ENCODE measurements at places on chromosomes 1 and 21.
A peak's percentile ranks its signal among the peaks of the same experiment; 100 is the strongest.

- DNase-seq, result no peak
These were observed 67.3 kb downstream of the URB2 start for GRCh38 chr1:229693129-229693900.

GRCh38 chr1:214331180-214331579 is 50.2 kb downstream of the SMYD2 start:
- no peak for DNase-seq

DNA sequence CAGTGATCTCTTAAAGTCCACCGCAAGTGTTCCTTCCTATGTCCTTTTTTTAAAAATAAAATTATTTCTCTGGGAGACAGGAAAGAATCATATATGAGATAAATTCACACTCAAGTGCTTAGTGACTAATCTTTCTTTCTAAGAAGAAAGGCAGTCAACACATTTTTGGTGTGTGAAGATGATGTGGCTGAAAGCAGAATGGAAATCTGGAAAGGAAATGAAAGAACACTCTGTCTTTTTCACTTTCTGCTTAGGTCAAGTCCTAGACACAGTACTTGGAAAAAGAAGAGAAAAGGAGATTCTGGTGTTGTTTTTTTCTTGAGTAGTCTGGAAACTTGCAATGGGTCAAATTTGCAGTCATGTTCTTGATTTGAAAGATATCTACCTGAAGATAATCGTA is 45.5 kb upstream of the PRRX1 start:
- DNase-seq, result no peak

GRCh38 chr21:34969423-34970166 is 79.5 kb downstream of the RUNX1 start:
- DNase-seq, result no peak

DNA sequence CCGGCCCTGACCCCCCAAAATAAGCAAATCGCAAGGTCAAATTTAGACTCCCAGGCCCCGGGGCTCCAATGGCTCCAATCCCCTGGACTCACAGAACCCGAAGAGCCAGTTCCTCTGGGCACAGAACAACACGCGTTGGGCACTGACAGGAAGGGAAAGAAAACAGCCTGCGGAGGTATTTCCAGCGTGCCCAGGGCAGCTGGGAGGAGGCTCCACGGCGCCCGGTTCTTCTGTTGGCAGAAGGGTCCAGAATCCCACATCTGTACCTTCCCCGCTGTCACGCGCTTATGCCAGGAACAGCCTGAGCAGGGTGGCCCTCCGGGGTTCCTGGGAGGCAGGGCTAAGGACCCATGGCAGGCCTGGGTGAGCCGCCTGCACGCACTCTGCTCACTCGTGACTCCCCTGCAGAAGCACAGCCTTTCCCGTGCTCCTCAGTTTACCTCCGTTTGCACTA is 85.5 kb downstream of the RIPK4 start:
- DNase-seq, result no peak

GRCh38 chr1:204286831-204287421 is 72.8 kb downstream of the PLEKHA6 start:
- peak; percentile 5 for DNase-seq

DNA sequence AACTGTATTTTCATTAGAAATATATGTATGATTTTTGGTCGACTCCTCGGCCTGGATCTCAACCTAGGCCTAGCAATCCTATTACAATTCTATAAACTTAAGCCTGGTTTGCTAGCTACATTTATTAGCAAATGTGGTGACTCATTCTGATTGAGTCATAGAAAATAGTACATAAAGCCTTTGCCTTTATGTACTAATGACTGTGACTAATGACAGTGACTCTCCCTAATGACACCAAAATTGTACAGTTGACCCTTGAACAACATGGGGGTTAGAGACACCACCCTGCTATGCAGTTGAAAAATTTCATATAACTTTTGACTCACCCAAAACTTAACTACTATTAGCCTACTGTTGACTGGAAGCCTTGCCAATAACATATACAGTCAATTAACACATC is 78.9 kb downstream of the CLEC20A start:
- DNase-seq, result no peak

GRCh38 chr1:47184090-47184821 is 5.6 kb downstream of the PDZK1IP1 start:
- DNase-seq, result no peak

GRCh38 chr1:145884675-145885074 is 991 bp downstream of the ANKRD35 start:
- no peak for DNase-seq

GRCh38 chr1:109877317-109877771 is 33.3 kb upstream of the CSF1 start:
- no peak for DNase-seq

DNA sequence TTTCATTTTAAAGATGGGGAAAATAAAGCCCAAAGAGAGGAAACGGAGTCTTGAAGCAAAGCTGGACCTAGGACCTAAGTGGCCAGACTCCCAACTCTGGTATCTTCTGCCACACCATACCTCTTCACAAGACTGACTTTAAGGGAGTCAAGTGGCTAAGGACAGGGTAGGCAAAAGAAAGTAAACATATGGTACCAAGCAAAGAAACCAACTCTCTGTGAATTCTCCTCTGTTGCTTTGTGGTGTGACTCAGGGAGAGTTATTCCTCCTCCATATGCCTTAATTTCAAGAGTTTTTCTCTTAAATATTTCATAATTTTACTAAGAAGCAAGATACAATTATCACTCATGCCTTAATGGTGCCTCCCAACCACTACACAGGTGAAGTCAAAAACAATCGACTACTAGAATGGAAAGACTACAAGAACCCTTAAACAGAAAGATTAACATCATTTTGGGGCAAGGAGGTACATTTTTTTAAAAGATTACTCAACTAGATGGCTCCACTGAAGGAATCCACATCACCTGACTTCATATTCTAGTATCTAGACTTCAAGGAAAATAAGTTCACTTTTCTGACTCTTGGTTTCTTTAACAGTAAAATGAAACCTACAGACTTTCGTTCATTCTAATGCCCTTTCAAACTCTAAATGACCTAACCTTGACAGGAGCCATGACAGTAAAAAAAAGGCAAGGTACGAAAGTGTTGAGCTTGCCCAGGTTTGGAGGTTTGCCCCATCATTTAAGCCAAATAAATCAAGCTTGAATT is 44.2 kb downstream of the LUZP1 start:
- no peak for DNase-seq

- no peak for DNase-seq
These were observed 232.3 kb downstream of the HMCN1 start for GRCh38 chr1:185966471-185966870.

- no peak for DNase-seq
These were observed 110.4 kb downstream of the PPIAL4G start for GRCh38 chr1:148372731-148373130.

DNA sequence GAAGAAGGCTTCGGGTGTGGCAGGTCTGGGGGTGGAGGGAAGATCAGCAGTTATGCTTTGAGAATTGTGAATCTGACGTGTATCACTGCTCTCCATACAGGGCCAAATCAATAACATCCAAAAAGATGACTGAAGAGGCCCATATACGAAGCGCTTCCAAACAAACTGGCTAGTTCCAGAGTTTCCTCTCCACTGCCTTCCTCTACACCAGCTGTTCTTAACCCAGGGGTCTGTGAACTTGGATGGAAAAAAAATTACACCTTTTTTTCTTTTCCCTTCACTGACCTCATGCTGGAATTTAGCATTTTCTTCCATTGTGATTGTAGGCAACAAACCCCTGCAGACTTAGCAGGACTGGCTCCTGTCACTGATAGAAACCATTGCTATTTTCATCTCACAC is 77.1 kb upstream of the NBL1 start:
- no peak for DNase-seq

- no peak for DNase-seq
These were observed 27.1 kb downstream of the RIMS3 start for GRCh38 chr1:40638097-40639036.

- no peak for DNase-seq
These were observed 84.3 kb downstream of the RRAGC start for GRCh38 chr1:38775175-38775845.

DNA sequence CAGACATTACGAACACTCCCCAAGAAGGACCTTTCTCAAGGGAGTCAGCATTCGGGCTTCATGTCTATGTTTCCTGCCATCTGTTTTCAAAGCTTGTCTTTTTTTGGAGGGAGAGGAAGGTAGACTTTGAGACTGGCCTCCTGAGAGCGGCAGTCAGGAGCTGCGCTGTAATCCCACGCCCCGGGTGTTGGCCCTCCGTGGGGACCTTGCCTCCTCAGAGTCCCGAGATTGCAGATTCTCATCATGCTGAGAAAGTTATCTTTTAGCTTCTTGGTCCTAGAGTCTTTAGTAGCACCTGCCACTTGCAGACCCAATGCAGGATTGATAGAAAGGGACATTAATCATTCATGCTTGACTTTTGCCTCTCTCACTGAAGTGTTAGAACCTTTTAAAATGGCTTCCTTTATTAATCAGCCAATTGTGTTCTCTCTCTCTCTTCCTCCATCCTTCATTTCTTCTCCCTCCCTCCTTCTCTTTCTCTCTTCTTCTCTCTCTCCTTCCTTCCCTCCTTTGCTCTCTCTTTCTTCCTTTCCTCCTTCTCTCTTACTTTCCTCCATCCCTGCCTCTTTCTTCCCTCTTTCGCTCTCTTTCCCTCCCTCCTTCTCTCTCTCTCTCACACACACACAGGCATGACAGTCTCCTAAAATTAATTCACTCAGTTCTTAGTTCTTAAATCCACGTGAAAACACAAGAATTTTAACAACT is 25.2 kb upstream of the GNPAT start:
- no peak for DNase-seq

GRCh38 chr1:154212083-154212482 is 6.0 kb upstream of the CFAP141 start:
- DNase-seq, result no peak

- no peak for DNase-seq
These were observed 364.0 kb upstream of the DUSP10 start for GRCh38 chr1:222105861-222106260.

DNA sequence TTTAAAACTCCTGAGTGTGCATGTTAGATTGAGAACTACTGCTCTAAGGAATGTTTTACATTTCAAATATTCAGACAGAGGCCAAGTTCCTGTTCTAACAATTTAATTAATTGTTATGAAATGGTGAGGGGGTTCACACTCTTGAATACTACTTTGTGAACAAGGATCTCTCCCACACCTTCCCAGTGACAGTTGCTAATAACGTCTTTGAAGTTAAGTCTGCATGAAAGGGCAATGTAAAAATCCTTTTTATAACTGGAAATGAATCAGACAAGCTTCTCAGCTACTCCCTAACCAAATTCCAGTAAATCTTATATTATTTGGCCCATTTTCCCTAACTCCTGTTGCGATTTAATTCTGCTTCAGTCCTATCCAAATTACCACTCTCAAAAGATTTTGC is 828.5 kb upstream of the ADAMTS5 start:
- DNase-seq, result no peak

GRCh38 chr1:24892188-24893153 is 37.6 kb downstream of the RUNX3 start:
- no peak for DNase-seq

DNA sequence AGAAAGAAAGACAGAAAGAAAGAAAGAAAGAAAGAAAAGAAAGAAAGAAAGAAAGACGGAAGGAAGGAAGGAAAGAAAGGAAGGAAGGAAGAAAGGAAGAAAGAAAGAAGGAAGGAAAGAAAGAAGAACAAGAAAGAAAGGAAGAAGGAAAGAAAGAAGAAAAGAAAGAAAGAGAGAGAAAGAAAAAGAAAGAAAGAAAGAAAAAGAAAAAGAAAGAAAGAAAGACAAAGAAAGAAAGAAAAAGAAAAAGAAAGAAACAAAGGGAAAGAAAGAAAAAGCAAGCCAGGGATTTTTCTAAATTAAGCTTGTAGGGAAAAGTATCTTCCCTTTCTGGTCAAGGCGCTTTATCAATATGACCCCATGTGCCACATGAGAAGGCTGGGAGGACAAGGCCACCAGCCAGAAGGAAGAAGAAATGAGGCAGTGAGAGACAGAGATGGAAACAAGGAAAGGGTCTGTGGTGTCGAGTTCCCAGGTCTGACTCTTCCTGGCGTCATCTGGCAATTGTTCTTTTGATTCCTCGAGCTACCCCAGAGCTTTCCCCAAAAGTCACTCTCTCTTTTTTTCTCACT is 88.4 kb upstream of the LPGAT1 start:
- DNase-seq, result no peak

DNA sequence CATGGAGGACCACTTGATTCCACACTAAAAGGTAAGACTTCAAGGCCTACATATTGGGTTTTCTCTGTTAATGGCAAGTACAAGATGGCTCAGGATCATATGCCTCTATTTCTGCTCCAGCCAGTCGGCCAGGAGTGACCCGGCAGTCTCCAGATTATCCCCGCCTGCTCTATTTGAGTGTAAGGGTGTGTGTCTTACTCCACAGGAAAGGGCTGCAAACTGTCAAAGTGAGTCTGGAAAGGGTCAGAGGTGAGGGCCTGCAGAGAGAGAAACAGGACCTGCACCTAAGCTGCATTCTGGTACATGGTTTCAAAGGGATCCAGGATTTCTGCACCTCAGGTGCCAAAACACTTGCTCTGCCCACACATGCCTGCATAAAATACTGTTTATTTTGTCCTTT is 9.2 kb downstream of the ZNF692 start:
- no peak for DNase-seq

- DNase-seq, result no peak
These were observed 44.8 kb downstream of the ADAMTS1 start for GRCh38 chr21:26800455-26800854.

DNA sequence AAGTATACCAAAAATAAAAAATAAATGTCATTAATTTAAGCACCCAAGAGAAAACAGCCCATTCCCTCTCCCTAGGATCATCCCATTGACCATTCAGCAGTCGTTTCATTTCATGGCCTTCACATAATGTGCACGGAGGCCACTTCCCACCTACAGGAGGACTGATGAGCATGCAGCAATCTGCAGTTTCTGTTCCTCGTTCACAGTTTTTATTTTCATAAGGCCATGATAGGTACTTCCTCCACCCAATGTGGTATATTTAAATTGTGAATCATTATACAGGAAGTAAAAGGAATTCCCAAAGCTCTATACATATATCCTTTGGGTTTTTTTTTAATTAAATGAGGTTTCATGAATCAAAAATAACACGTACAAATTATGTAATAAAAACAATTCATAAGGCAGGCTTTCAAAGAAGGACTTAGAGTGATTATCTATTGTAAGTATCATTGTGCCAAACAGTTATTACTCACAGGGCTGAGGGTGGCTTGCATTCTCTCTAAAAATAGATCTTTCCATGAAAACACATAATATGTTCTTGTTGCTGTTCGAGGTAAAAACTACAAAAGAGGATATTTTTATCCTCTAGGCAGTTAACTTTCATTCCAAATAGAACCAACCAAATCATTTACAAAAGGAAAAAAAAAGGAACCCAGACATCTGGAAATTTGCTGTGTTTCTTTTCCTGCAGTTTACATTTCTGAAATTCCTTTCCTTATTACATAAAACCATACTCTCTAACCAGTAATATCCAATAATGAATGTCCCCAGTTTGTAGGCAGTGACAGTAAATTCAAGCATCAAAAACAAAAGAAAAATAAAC is 27.5 kb upstream of the SLC44A3 start:
- DNase-seq, result no peak

GRCh38 chr1:115165776-115166175 is 76.5 kb upstream of the TSPAN2 start:
- no peak for DNase-seq

DNA sequence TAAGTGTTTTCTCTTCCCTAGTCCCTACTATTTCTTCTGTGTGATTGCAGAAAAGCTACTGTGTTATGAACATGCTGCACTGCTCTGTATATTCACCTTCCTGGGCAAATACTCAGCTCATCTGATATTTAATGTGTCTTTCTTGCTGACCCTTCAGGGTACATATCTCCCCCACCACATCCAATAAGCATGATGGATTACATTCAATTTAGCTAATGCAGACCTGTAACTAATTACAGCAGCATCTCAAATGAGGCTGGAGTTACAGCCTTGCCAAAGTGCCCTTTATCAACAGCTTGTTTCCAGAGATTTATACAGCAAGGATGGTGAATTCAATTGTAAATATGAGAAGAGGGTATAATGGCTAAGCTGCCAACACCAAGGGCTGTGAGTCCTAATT is 144.0 kb downstream of the KCNH1 start:
- no peak for DNase-seq
